ENCODE measurements at places on chromosomes 3 and 15. TPM values are rescaled to one million over a fixed set of nuclear protein-coding genes. Genes with fewer than 3 reads are reported as not detected.

PRTG gene
- 0.12 TPM for total RNA-seq

KCNAB1 gene
- 0.15 TPM for total RNA-seq

KNG1 gene
- 1,193 TPM for total RNA-seq

GRAMD2A gene
- not detected for total RNA-seq

- no peak for DNase-seq
These were observed 90.7 kb downstream of the IGF2BP2 start for GRCh38 chr3:185733980-185734724.

DNA sequence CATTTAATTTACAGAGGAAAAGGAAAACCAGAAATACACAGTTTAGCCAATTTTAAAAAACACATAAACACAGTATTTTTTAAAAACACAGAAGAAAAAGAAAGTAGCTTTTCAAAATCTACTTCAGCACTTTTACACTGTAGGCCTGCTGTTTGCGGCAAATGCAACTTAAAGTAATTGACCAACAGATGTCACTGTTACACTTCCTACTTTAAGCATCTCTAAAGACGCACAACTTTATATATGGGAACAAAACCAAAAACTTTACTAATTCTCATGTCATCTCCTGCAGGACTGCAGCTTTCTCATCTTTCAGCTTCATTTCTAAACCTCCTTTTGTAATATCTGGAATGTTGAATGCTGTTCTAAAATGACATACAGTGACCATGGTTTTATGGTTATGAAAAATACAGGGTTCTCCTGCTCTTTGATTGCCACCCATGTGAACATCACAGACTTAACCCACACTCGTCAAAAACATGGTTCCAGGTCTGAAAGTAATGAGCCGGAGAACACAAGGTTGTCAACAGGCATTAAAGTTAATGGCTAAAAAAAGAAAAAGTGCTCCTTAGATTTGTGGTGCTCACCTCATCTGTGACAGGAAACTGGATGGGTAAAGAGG, 107.9 kb downstream of the FMN1 start:
- no peak for DNase-seq

GRCh38 chr3:39255503-39256325, 24.1 kb downstream of the CX3CR1 start:
- no peak for DNase-seq
